Tibial artery (tissue), 4 donors: ENCODE measurements at places on chromosomes 6 and 20.

DNA sequence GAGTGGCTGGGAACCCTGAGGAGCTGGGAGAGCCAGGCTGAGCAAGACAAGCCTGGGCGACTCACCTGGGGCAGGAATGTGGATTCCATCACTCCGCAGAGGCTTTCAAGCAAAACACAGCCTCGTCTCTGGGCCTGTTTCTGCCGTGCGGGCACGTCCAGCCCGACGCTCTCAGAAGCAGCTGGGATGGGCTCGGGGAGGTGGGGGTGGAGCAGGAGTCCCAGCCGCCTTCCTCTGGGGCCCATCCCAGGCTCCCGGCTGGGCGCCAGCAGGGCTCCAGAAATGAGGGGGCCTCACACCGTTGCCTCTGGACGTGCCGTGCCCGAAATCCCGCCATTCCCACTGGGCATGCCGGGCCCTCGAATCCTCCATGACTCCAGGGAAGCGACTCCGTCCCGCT lies 8.7 kb upstream of the RPS21 start:
- H3K4me1 ChIP-seq = peaks cover 58% of the 10 kb centered on the region
- H3K4me3 ChIP-seq = no peak overlapping the region
- peak overlapping the region; percentile 76 for H3K27ac ChIP-seq
- no peaks in the 10 kb centered on the region for H3K27me3 ChIP-seq
- no peak for DNase-seq

DNA sequence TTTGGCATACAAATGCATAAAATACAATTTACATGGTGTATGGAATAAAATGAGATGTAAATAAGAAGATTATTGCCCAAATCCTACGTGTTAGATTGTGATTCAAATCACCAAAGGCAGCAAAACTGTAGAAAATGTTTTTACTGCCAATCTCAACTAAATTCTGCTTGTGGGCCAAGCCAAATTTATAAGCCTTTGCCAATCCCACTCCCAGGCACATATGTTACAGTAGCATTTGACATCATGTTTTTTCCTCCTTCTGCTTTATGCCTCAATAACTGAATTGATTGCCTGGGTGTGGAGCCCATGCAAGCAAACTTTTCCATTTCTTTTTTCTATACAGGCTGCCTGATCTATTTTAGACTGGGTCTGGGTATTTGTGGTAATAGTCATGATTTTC lies 36.3 kb upstream of the LRRC1 start:
- no peak overlapping the region for H3K27ac ChIP-seq
- H3K4me3 ChIP-seq = no peak overlapping the region
- no peaks in the 10 kb centered on the region for H3K4me1 ChIP-seq
- no peaks in the 10 kb centered on the region for H3K27me3 ChIP-seq

GRCh38 chr6:5096482-5096881 lies 11.3 kb downstream of the PPP1R3G start:
- H3K27ac ChIP-seq = peak overlapping the region; percentile 12
- H3K4me3 ChIP-seq = no peak overlapping the region
- H3K27me3 ChIP-seq = no peaks in the 10 kb centered on the region

DNA sequence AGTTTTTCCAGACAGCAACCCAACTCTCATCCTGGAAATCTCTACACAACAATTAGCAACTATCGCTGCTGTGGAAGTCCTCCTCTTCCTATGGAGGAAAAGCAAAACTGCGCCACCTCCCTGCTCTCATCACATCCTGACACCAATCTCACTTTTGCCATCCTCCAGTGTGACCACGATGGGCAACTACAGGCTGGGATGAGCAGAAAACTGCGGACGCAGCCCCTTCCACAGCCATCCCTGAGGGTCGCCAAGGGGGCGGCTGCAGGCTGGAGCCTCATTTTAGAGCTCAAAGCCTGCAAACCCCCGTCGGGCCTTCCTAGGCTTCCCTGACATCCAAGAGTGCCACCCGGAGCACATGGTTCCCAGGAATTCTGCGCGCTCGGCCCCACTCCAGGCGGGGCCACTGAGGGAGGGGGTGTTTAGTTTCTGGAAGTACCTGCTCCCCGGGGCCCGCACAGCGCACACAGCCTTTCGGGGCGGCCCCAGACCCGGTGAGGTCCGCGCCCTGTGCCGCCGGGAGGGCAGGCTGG lies 1.2 kb downstream of the TCFL5 start:
- DNase-seq = no peak
- peak overlapping the region; percentile 55 for H3K4me3 ChIP-seq
- H3K27ac ChIP-seq = no peak overlapping the region
- no peaks in the 10 kb centered on the region for H3K27me3 ChIP-seq

GRCh38 chr20:11965602-11966001 lies 47.9 kb downstream of the BTBD3 start:
- H3K4me3 ChIP-seq = no peak overlapping the region
- H3K27me3 ChIP-seq = no peaks in the 10 kb centered on the region
- no peaks in the 10 kb centered on the region for H3K36me3 ChIP-seq
- no peaks in the 10 kb centered on the region for H3K4me1 ChIP-seq

- peak overlapping the region; percentile 9 for H3K27ac ChIP-seq
- H3K4me3 ChIP-seq = no peak overlapping the region
These were observed 28.3 kb downstream of the KCNQ5 start for GRCh38 chr6:72650081-72650745.

DNA sequence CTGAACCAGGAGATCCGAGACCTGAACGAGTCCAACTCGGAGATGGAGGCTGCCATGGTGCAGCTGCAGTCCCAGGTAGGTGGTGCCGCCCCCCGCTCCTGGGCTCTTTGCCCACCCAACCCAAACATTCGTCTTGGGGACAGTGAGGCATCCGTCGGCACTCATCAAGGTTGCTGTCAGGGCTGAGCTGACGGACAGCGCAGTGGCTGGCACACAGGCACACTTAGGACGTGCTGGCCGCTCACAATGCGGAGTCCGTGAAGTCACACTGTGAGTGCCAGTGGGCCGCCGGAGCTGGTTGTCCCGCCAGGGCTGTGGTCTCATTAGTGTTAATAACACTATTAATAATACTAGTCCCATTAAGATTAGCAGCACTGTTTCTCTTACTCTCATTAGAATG lies 18.2 kb upstream of the PCMTD2 start:
- no peak overlapping the region for H3K27ac ChIP-seq
- DNase-seq = no peak
- H3K27me3 ChIP-seq = peaks cover 4% of the 10 kb centered on the region
- H3K4me3 ChIP-seq = no peak overlapping the region
- H3K4me1 ChIP-seq = no peaks in the 10 kb centered on the region

GRCh38 chr6:35522660-35523658 lies 10.3 kb upstream of the TULP1 start:
- no peak overlapping the region for H3K4me3 ChIP-seq
- H3K4me1 ChIP-seq = peaks cover 4% of the 10 kb centered on the region
- no peaks in the 10 kb centered on the region for H3K27me3 ChIP-seq
- H3K36me3 ChIP-seq = no peaks in the 10 kb centered on the region

GRCh38 chr20:37209661-37210314 lies 30.4 kb upstream of the MROH8 start:
- no peak for DNase-seq
- no peaks in the 10 kb centered on the region for H3K4me1 ChIP-seq
- peaks cover 81% of the 10 kb centered on the region for H3K36me3 ChIP-seq
- no peak overlapping the region for H3K4me3 ChIP-seq
- no peak overlapping the region for H3K27ac ChIP-seq
- H3K27me3 ChIP-seq = no peaks in the 10 kb centered on the region

- no peak overlapping the region for H3K27ac ChIP-seq
- no peak for DNase-seq
- no peak overlapping the region for H3K4me3 ChIP-seq
- H3K4me1 ChIP-seq = no peaks in the 10 kb centered on the region
- H3K36me3 ChIP-seq = no peaks in the 10 kb centered on the region
These were observed 60.8 kb downstream of the ECT2L start for GRCh38 chr6:138856654-138857053.

DNA sequence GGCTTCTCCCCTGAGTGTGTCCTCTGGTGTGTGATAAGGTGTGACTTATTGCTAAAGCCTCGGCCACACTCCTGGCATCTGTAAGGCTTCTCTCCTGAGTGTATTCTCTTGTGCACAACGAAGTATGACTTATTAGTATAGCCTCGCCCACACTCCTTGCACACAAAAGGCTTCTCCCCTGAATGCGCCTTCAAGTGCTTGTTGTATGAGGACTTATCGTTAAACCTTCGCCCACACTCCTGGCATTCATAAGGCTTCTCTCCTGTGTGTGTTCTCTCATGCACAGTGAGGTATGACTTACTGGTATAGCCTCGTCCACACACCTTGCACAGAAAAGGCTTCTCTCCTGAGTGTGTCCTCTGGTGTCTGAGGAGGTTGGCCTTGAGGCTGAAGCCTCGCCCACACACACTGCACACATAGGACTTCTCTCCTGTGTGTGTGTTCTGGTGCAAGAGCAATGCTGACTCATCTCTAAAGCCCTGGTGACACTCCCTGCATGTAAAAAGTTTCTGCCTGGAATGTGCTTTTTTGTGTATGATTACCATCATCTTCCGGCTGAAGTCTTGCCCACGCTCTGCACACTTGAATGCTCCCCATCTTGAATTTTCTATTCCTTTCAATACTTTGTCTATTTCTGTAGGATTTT lies 20.4 kb downstream of the ZNF337 start:
- H3K27me3 ChIP-seq = no peaks in the 10 kb centered on the region
- H3K4me3 ChIP-seq = no peak overlapping the region
- no peak for DNase-seq
- no peaks in the 10 kb centered on the region for H3K4me1 ChIP-seq

DNA sequence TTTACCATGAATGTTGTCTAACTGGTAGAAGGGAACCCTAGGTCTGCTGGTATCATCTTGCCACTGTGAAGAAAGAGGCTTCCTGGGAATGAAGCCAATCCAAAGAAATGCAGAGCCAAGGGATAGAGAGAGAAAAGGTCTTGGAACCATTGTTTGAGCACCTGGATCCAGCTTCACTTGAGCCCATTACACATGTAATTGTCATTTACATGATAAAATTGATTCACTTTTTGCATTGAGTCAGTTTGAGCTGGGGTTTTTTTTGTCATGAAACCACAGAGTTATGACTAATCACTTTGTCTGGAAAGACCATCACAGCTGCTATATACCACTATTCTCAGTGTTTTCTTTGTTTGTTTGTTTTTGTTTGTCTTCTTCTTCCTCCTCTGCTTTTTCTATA lies 112.3 kb downstream of the CBLN4 start:
- DNase-seq = no peak
- no peak overlapping the region for H3K4me3 ChIP-seq
- H3K4me1 ChIP-seq = no peaks in the 10 kb centered on the region
- no peaks in the 10 kb centered on the region for H3K27me3 ChIP-seq
- H3K27ac ChIP-seq = no peak overlapping the region

- H3K36me3 ChIP-seq = no peaks in the 10 kb centered on the region
- H3K27me3 ChIP-seq = no peaks in the 10 kb centered on the region
- H3K4me3 ChIP-seq = no peak overlapping the region
These were observed 940.5 kb upstream of the MANEA start for GRCh38 chr6:94636780-94637385.

GRCh38 chr6:11276911-11277274 lies 44.4 kb upstream of the NEDD9 start:
- H3K27me3 ChIP-seq = no peaks in the 10 kb centered on the region
- H3K4me3 ChIP-seq = no peak overlapping the region
- DNase-seq = no peak
- H3K36me3 ChIP-seq = no peaks in the 10 kb centered on the region
- H3K4me1 ChIP-seq = peaks cover 21% of the 10 kb centered on the region

DNA sequence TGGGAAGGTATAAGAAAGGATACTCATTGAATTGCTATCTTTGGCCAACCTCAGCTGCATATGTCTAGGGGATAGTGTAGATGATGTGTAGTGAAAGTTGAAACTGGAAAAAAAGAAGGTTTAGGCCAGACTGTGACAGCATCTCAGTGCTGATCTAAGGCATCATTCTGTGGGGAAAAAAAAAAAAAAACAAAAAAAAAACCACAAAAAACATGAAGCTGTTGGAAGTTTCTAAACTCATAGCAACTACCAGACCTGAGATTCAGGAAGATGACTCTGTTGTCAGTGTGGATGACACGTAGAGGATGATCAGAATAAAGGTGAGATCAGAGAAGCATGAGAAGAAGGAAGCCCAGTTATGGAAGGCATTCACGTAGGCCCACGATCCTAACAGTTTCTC lies 100.8 kb upstream of the CNKSR3 start:
- no peak overlapping the region for H3K4me3 ChIP-seq
- no peak for DNase-seq
- H3K27ac ChIP-seq = no peak overlapping the region
- H3K36me3 ChIP-seq = no peaks in the 10 kb centered on the region

GRCh38 chr20:6053776-6054688 lies at the start of gene LRRN4:
LRRN4 (minus strand) TSS chr20:6054060; CDS start chr20:6052799, 1,261 bp downstream.
- peaks cover 57% of the 10 kb centered on the region for H3K27me3 ChIP-seq
- no peak within 1 kb of the TSS for H3K4me3 ChIP-seq
- no peak within 1 kb of the TSS for H3K27ac ChIP-seq
- peaks cover 5% of the 10 kb centered on the region for H3K4me1 ChIP-seq
- no peaks in the 10 kb centered on the region for H3K36me3 ChIP-seq

GRCh38 chr20:62804021-62804626 lies 511 bp upstream of the OGFR start:
- peaks cover 46% of the 10 kb centered on the region for H3K36me3 ChIP-seq
- no peak for DNase-seq
- peak overlapping the region; percentile 92 for H3K4me3 ChIP-seq
- H3K27me3 ChIP-seq = no peaks in the 10 kb centered on the region
- peak overlapping the region; percentile 77 for H3K27ac ChIP-seq

DNA sequence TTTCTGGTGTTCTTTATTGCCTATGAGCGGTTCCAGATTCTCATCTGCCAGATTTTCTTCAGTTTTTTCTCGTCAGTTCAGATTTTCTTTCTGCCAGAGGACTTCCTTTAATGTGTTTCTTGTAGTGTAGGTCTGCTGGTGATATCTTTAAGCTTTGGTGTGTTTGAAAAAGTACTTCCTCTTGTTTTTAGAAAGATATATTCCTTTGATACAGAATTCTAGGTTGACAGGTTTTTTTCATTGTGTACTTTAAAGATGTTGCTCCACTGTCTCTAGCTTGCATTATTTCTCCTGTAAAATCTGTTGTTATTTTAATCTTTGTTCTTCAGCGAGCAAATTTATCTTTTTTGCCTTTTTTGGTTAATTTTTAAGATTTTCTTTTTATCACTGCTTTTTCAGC lies 36.9 kb downstream of the ASXL1 start:
- no peak for DNase-seq
- H3K27me3 ChIP-seq = no peaks in the 10 kb centered on the region
- no peak overlapping the region for H3K27ac ChIP-seq
- H3K4me1 ChIP-seq = no peaks in the 10 kb centered on the region
- no peak overlapping the region for H3K4me3 ChIP-seq

- DNase-seq = peak; percentile 87
- H3K27ac ChIP-seq = peak overlapping the region; percentile 100
- H3K4me1 ChIP-seq = no peaks in the 10 kb centered on the region
- H3K36me3 ChIP-seq = no peaks in the 10 kb centered on the region
- peak overlapping the region; percentile 79 for H3K4me3 ChIP-seq
These were observed 10.0 kb upstream of the TBX18 start for GRCh38 chr6:84774157-84774984.
